ENCODE measurements at places on chromosomes 7 and 10.

GRCh38 chr7:155738652-155739537, 73.4 kb downstream of the SHH start:
- DNase-seq: peak; percentile 31

GRCh38 chr10:82953331-82953730, 1078.3 kb downstream of the NRG3 start:
- no peak for DNase-seq

DNA sequence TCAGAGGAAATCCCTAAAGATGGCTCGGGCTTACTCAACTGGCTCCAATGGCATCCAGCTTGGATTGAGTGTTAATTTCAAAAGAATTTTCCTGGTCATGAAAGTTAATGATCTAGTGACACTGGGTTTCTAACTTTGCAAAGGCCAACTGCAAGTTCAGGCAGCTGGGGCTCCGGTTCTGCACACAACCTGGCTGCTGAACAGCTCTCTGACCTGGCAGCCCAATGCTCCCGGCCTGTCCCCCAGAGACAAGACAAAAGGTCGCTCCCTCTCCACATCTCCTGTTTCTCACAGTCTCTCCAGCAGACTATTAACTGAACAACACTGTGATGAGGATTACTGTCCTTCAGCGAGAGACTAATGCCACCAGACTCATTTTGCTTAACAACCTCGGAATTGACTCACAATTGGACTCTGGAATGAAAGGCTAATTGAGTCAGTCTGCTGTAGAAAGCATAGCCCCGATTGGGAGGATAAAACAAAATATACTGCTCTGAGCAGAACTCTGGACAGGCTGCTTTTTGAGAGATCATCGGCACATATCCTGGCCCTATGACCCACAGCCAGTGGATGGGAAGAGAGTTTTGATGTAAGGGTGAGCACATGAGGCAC, 174.5 kb downstream of the GFRA1 start:
- peak; percentile 57 for DNase-seq

DNA sequence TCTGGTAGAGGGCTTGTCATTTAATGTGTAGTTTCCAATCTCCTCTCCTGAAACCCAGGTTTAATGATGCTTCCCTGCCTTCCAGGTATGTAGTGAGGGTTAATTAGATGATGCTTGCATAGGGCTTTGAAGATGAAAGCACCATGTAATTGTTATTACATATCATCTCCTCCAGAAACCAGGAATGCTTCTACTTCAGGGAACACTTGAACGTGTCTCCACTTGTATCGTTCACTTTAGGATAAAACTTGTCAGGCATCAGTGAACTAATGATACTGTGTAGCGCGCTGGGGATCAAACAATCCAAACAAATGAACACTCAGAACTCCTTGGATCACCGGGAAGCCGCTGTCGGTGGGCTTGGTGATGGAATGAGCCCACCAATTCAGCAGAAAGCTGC, 260.9 kb upstream of the FZD8 start:
- no peak for DNase-seq

DNA sequence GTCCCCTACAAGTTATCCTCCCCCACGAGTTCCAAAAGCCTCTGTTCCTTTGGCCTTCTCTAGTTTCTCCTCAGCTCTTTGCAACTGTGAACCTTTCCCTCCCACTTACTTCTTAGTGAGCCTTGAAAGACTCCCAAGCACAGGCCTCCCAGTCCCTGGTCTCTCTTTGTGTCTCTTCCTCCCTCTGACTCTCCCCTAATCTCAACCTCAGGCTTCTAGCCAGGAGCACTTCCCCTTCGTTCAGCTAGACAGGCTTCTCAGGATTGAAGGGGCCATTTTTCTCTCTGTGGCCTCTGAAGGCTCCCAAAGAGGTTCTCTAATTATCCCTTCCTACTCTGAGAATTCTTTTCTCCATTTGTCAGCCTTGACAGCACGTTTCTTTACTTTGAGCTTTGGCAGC, 50.2 kb upstream of the PHYHIPL start:
- DNase-seq: no peak

- no peak for DNase-seq
Measured at GRCh38 chr10:103885617-103886016, 30.2 kb upstream of the SH3PXD2A start.

- no peak for DNase-seq
Measured at GRCh38 chr10:30364345-30365268, 15.5 kb upstream of the MTPAP start.

DNA sequence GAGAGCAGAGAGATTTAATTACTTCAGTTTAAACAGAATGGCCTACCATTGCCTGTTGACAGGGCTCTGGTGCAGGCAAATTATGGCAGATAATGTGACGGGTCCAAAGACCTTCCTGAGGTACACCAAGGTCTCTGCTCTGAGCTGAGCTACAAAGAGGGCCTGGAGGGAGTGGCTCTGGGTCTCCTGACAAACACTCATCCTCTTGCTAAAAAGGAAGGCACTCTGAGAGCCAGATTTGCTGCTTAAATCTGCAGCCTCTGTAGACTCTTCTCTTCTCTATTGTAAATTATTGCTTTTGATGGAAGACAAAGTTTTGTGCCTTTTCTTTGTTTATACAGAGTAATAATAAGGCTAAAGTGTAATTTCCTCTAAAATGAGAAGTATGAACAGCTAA, 529.5 kb upstream of the FZD8 start:
- DNase-seq: no peak

DNA sequence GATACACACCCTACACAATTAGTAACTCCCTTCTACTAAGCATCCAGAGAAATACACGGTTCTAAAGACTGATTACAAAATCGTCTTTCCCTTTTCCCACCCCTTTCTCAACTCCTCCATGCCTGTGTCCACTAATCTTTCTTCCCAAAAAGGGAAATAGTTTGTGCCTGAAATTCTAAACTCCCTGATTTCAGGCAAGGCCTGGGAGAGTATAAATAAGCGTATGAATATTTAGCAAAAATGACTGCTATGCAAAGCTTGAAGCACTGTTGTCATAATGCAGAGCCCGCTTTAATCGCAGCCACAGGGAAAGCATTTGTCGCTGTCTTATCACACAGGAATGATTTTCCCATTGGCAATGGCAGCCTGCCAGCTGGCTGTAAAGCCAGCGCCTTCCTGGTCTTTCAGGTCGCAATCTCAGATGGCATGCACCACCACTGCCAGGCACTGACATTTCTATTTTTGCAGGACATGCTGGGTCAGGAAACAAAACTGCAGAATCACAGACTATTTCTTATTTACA, 142.9 kb upstream of the PCGF5 start:
- no peak for DNase-seq

DNA sequence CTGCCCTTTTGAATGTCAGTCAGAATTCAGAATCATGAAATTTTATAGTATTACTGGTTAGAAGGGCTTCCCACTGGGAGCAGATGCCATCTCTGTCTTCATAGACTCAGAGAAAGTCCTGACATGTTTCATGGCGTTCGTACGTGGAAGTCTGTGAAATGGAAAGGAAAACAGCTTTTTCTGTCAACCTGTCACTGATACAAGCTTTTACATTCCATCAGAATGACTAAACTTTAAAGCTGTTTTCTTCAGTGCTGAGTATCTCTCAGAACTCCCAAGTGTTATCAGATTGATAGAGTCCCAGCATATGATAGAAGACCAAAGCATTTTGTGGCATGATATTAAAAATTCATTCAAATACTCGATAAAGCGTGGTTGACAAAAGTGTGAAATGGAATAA, 726.7 kb upstream of the GALNT17 start:
- DNase-seq: no peak

DNA sequence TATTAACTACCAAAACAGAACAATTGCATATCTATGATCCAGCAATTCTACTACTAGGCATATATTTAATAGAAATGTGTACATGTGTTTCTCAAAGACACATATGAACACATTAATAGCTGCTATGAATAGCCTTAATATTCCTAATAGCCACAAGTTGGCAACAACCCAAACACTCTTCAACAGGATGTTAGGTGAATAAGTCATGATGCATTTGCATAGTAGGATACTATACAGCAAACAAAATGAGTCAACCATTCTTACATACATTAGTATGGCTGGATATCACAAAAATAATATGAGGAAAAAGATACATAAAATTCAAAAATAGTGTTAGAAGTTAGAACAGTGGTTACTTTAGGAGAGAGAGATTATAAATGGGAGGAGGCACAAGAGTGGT, 26.8 kb upstream of the ZNF746 start:
- DNase-seq: no peak

DNA sequence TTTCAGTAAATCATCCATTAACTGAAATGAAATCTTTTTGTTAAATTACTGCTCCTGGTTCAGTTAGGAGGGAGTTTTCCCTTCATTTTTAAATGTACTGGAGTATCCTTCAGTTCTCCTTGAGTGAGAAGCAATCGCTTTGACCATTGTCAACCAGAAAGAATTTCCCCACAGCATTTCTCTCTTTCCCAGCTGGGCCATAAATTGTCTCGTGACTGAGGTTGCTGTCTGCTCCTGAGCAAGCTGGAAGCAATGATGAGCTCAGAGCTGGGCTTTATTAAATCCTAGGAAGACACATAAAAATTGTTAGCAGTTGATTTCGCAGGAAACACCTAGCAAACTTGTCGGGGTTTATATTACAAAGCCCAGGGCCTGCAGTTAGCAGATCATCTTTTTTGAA, 102.0 kb upstream of the INSYN2A start:
- DNase-seq: no peak

- DNase-seq: no peak
Measured at GRCh38 chr10:88037623-88038022, 174.2 kb downstream of the PTEN start.

- DNase-seq: no peak
Measured at GRCh38 chr7:17520941-17521340, 222.5 kb downstream of the AHR start.

DNA sequence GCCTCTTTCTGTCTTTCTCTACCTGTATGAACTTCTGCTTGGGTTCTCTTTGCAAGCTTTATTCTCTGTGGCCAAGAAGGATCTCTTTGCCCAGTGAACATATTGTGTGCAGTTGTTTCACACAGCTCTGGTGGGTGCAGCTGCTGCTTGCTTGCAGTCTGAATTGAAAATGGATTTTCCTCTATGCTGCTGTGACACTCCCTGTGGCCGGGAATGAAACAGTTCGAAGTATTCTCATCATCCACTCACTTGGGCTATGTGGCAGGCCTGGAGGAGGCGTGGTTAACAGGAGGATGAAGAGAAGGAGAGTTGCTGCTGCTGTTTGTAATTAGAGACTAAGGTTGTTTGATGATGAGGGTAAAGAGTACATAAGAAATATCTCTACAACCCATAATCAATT, 28.4 kb upstream of the ITGA8 start:
- DNase-seq: no peak

GRCh38 chr7:96388620-96389383, 66.9 kb upstream of the SLC25A13 start:
- DNase-seq: peak; percentile 7
